ENCODE measurements at places on chromosomes 1 and 21. TPM values are rescaled to one million over a fixed set of nuclear protein-coding genes. Genes with fewer than 3 reads are reported as not detected.

The SYTL1 gene
- under 0.01 TPM for total RNA-seq

The SPATA1 gene
- total RNA-seq = 0.95 TPM

The HSPA6 gene
- total RNA-seq = 0.13 TPM

The SLFNL1 gene
- total RNA-seq = 0.28 TPM

The PTCH2 gene
- total RNA-seq = 0.04 TPM

The ORC1 gene
- total RNA-seq = 8.6 TPM

The NUAK2 gene
- 1.2 TPM for total RNA-seq

The TMPRSS2 gene
- total RNA-seq = not detected

The GGPS1 gene
- 28.7 TPM for total RNA-seq

The TAL1 gene
- 37.9 TPM for total RNA-seq

The TSPAN2 gene
- total RNA-seq = 0.39 TPM

The CD1B gene
- not detected for total RNA-seq

The PLA2G2C gene
- not detected for total RNA-seq

The USH2A gene
- total RNA-seq = not detected

The AKNAD1 gene
- total RNA-seq = not detected

The PRR9 gene
- total RNA-seq = not detected

The PADI2 gene
- total RNA-seq = not detected

The NR0B2 gene
- not detected for total RNA-seq

The LCE2B gene
- total RNA-seq = not detected

The HPCAL4 gene
- not detected for total RNA-seq

The ACKR1 gene
- total RNA-seq = not detected

The CD101 gene
- 0.11 TPM for total RNA-seq

The LAMC1 gene
- 428 TPM for total RNA-seq

The CA6 gene
- total RNA-seq = not detected

The KRTAP21-2 gene
- not detected for total RNA-seq

The LORICRIN gene
- total RNA-seq = not detected

The CTH gene
- 1.7 TPM for total RNA-seq

The OR2T29 gene
- not detected for total RNA-seq

The S100A14 gene
- 0.20 TPM for total RNA-seq

The ATP6V1G3 gene
- total RNA-seq = not detected

The MEAF6 gene
- total RNA-seq = 41.0 TPM

The KANK4 gene
- total RNA-seq = not detected

The TNFRSF9 gene
- total RNA-seq = 1.9 TPM

The BSND gene
- total RNA-seq = not detected

The SPTA1 gene
- 0.14 TPM for total RNA-seq

The PCSK9 gene
- total RNA-seq = 0.07 TPM

The FALEC gene
- 0.20 TPM for total RNA-seq

The RGS16 gene
- not detected for total RNA-seq

The ADCY10 gene
- total RNA-seq = not detected

The IVL gene
- total RNA-seq = under 0.01 TPM

The FCGR3A gene
- not detected for total RNA-seq

The SH3BGR gene
- 1.6 TPM for total RNA-seq

The SH2D2A gene
- total RNA-seq = 0.20 TPM

The SLC35D1 gene
- 9.1 TPM for total RNA-seq

The NBPF20 gene
- total RNA-seq = 2.2 TPM

The OR6K6 gene
- total RNA-seq = not detected

The DESI2 gene
- total RNA-seq = 58.1 TPM

The CDK18 gene
- total RNA-seq = not detected

The BRINP3 gene
- total RNA-seq = not detected

The SIPA1L2 gene
- 9.9 TPM for total RNA-seq

The MX2 gene
- 0.59 TPM for total RNA-seq

The NEGR1 gene
- total RNA-seq = 12.4 TPM

The TRIM58 gene
- 0.66 TPM for total RNA-seq

The DEPDC1 gene
- total RNA-seq = 49.6 TPM

The FMN2 gene
- not detected for total RNA-seq

The MYCL gene
- total RNA-seq = 3.1 TPM

Measured in pulmonary artery endothelial cell (primary cell).